Neural crest cell (in vitro differentiated cells): ENCODE measurements at places on chromosomes 1 and 21.

GRCh38 chr1:67700220-67700619 is 15.2 kb downstream of the GADD45A start:
- no peak for DNase-seq

DNA sequence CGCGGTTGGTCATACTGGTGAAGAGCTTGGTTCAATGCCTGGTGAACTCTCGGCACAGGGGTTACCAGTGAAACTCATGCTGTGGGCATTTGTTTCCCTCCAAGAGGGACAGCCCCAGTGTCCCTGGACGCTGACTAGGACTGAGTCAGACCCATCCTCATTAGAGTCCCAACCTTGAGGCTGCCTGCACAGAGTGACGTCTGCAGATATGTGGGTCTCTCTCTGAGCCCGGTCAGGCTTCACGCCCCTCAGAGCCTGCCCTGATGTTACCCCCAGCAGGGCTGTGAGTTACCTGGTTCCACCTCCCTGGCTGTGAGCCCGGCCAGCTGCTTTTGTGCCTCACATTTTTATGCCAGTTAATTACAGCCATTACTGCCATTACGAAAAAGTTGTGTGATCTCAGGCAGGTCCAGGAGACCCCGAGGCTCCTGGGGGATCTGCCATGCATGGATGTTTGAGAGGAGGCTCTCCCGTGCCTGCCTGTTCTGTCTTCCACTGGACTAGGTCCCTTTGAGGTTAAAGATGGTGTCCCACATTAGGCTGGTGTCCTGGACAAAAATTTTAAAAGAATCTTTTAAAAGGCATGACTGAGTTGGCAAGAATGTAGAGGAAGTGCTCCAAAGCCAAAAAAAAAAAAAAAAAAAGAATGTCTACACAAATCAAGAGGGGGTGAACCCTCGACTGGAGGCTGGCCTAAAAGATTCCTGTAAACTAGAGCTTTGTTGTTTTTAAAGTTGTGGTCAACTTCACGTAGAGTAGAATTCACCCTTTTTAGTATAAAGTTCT is 36.6 kb upstream of the PADI1 start:
- DNase-seq: no peak

DNA sequence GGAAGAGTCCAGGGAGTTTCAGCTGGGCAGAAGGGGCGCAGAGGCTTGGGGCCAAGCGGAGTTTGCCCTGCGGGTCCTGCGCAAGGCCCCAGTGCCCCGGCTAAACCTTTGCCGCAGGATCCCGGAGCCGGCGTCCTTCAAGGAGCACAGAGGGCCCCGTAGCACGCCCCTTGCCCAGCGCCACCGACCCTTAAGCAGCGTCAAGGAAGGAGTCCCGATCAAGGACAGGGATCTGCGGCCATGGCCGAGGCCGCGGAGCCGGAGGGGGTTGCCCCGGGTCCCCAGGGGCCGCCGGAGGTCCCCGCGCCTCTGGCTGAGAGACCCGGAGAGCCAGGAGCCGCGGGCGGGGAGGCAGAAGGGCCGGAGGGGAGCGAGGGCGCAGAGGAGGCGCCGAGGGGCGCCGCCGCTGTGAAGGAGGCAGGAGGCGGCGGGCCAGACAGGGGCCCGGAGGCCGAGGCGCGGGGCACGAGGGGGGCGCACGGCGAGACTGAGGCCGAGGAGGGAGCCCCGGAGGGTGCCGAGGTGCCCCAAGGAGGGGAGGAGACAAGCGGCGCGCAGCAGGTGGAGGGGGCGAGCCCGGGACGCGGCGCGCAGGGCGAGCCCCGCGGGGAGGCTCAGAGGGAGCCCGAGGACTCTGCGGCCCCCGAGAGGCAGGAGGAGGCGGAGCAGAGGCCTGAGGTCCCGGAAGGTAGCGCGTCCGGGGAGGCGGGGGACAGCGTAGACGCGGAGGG is 520 bp downstream of the CLIC6 start:
- peak; percentile 17 for DNase-seq

GRCh38 chr1:82048596-82048995 is 247.9 kb downstream of the ADGRL2 start:
- no peak for DNase-seq

DNA sequence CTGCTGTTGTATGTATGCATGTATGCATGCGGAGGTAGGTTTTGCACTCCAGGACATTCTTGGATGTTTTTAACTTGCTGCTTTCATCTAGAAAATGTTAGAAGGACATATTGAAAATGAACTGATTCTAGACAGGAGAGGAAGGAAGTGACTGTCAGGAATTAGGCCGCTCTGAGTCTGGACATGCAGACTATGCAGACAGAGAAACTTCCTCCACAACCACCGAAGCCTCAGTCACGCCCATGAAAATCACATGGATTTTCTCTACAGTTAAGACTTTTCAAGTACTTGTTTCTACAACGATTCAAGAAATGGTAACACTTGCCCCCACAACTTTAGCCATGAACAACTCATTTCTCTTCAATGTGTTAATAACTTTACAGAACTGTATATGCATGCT is 211.1 kb downstream of the SMYD3 start:
- no peak for DNase-seq

DNA sequence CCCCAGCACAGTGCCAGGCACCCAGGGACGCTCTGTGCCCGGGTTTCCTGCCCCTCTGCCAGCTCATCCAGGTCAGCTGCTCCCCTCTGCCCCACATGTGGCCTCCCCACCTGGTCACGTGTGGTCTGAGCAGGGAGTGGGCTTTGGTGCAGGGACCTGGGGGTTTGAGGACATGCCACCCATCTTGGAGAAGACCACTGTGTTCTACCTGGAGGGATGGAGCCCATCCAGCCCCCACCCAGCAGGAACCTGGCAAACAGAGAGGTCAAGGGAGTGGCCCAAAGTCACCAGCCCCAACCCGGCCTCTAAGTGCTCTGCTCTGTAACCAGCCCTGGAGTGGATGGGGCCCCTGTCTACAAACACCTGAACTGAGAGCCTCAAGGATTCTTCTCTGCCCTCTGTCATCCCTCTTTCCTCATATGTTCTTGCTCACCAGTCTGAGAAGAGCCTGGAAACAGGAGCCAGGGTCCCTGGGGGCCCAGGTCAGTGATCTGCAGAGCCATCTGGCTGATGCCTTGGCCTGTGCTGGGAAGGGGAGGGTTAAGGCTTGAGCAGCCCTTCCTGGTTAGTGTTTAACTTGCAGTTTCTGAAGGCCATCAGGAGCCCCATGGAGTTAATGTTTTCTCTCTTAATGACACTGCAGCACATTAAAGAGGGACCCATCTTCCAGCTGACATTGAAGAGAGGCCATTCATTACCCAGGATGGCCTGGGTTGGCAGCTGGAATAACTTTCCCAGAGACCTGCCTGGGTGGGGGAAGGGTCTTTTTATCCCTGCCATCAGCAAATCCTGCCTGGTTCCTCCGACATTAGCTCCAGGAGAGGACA is 235.4 kb downstream of the PTPRU start:
- no peak for DNase-seq

DNA sequence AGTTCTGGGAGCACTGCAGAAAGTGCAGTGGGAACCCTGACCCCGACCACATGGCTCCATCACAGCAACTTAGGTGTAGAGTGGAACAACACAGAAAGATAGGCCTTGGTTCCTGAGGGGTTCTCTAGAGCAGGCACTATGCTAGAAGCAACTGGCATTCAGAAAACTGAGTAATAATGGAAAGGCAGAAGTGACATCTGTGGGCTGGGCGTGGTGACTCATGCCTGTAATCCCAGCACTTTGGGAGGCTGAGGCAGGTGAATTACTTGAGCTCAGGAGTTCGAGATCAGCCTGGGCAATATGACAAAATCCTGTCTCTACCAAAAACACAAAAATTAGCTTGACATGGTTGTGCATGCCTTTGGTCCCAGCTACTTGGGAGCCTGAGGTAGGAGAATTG is 5.3 kb downstream of the MRPS15 start:
- no peak for DNase-seq

DNA sequence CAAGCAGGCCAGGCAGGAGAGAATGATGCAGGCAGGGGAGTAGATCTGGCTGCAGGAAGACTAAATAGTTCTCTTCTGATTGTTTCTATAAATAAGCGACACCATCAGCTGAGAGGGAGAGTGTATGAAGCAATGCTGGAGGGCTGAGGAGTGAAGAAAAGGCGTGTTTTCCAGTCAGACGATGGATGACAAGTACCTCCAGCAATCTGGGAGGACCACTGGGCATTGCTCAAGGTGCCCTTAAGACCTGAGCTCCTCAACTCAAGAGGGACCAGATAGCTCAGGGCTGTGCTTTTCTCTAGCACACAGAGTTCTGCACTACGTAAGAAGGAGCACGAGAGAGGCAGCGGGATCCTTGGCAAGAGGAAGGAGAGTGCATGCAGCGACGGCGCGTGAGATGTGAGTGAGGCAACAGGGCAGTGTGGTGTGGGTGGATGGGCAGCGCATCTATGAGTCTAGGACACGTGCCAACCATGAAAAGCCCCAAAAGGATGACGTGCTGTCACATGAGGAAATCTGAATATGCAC is 36.0 kb downstream of the PABPC4 start:
- no peak for DNase-seq

DNA sequence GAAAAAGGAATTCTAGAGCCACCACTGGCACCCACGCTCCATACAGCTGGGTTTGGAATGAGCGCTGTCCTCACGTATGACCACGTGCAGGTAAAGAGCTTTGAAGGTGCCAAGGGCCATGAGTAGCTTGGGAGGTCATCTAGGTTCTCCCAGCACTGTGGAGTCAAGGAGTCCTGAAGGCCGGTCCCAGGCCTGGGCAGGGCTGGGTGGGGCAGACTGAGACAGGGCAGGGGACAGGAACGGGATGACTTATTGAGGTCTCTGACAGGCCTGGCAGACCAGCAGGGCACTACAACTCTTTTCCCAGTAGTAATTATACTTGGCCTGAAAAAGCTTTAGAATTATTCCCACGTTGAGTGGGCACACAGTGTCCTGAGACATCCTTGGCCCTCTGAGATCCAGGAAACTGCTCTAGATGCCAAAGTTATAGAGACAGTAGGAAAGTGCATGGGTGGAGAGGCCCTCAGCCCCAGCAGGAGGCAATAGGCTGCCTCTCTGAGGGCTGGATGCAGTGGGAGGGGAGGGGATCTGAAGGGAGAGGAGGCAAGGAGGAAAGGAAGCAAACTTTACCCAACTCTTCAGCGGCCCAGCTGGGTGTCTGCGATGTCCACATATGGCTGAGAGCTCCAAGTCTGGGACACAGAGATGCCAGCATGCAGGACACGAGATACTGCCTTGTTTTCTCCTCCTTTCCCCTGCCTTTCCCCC is 1.8 kb upstream of the CDA start:
- no peak for DNase-seq

GRCh38 chr1:86137436-86137835 is 19.1 kb downstream of the COL24A1 start:
- DNase-seq: no peak

GRCh38 chr1:21531241-21531640 is 22.0 kb downstream of the ALPL start:
- DNase-seq: no peak

DNA sequence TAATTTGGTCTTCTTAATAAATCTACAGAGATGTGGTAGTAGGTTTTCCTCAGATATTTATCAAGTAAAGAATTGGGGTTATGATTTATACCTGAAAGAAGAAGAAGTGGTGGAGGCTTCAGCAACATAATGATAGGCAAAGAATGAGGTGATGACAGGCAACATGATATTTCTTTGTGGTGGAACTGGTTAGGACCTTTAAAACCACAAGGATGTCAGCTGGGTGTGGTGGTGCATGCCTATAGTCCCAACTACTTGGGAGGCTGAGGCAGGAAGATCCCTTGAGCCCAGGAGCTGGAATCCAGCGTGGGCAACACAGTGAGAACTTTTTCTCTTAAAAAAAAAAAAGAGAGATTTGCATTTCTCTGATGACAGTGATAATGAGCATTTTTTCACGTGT is 34.1 kb upstream of the COL11A1 start:
- no peak for DNase-seq

DNA sequence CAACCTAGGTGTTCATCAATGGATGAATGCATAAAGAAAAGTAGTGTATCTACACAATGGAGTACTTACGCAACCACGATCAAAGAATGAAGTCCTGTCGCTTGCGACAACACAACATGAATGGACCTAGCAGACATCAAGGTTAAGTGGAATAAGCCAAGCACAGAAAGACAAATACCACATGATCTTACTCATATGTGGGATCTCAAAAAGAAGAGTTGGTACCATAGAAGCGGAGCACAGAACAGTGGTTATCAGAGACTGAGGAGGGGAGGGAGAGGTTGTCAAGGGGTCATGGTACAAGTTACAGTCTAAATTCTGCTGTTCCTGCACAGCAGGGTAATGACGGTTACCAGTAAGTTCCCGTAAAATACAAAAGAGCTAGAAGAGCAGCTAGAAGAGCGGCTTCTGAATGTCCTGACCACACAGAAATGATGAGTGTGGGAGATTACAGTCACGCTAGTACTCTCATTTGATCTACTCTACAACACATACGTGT is 36.7 kb downstream of the NPHP4 start:
- DNase-seq: no peak

GRCh38 chr1:18653916-18654315 is 23.3 kb downstream of the PAX7 start:
- no peak for DNase-seq

DNA sequence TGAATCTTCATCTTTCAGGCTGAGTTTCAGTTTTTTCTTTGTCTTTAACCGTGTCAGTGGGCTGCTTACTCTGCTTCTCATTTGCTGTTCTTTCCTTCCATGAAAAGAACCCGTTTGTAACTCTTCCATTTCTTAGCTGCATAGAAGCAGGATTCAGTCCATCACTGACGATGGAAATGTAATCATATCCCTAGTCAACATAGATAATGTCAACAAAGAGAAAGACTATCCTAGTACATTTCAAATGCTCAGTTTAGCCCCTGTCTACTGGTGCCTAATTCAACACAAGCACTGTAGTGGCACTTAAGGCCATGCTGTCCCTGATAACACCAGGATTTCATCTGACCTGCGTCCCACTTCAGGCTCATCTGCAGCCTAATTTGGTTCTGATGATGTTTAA is 376 bp downstream of the GBP1 start:
- no peak for DNase-seq

GRCh38 chr1:161994175-161994668 is 29.4 kb downstream of the OLFML2B start:
- no peak for DNase-seq

DNA sequence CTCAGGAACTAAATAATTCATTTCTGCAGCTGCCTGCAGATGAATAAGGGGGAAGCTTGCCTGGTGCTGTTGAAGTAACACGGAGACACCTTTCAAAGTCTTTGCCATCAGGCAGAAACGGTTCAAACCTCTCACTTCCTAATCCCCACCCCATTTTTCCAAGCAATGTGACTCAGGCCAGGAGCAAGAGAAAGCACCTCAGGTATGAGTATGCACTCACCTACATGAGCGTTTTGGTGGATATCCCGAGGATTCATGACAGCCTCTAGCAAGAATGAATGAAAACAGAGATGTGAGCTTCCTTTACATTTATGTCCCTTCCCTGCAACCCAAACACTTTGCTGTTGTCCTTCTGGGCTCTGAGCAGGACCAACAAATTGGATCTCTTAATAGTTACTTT is 63.4 kb upstream of the LAX1 start:
- no peak for DNase-seq

GRCh38 chr1:165871311-165872067 is 44.1 kb downstream of the UCK2 start:
- peak; percentile 18 for DNase-seq

- no peak for DNase-seq
These were observed 239.7 kb upstream of the PLD5 start for GRCh38 chr1:242764161-242764560.
